ENCODE measurements at places on chromosomes 12 and 14. TPM values are rescaled to one million over a fixed set of nuclear protein-coding genes. Genes with fewer than 3 reads are reported as not detected.

Gene ARHGEF40
- total RNA-seq: 68.3 TPM

GRCh38 chr12:123671876-123672275 lies 963 bp downstream of the TCTN2 start:
- DNase-seq: no peak

GRCh38 chr12:3658327-3659163 lies 94.4 kb downstream of the CRACR2A start:
- no peak for DNase-seq

DNA sequence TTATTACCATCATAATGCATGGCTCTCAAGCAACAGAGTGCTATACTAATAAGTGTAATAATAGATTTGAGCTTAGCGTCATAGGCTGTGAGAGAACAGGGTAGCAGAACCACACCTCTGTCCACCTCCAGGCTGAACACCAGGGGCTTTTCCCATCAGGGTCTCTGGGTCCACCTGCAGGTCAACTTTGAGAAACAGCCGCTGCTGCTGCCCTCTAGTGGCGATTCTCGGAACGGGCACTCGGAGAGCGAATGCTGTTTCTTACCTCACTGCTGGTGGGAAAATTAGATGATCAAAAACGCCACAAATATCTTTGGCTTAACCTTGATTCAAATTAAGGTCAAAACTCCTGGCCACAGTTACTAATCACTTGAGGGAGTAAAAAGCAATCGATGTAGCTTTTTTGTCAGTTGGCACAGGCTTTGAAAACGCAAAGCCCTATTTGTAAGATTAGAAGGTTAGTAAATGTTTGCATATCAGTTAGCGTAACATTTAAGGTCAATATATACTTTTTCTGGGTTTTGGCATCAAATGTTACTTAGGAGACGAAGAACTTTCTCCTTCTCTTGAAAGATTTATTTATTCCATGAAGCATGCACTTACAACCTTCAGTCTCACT lies 127.9 kb upstream of the TMEM132D start:
- DNase-seq: peak; percentile 82

Measured in aorta (tissue), 5 donors.